ENCODE measurements at places on chromosomes 16 and 17. TPM values are rescaled to one million over a fixed set of nuclear protein-coding genes. Genes with fewer than 3 reads are reported as not detected.
A peak's percentile ranks its signal among the peaks of the same experiment; 100 is the strongest.

GRCh38 chr17:71677439-71677838 lies 443.4 kb upstream of the SOX9 start:
- DNase-seq, result no peak

GRCh38 chr17:40309031-40309948 lies at the start of gene RARA:
RARA (plus strand) TSS chr17:40309180; CDS start chr17:40331219, 22,039 bp downstream.
- DNase-seq, result no peak

Gene LGALS9
- total RNA-seq, result 2.2 TPM

DNA sequence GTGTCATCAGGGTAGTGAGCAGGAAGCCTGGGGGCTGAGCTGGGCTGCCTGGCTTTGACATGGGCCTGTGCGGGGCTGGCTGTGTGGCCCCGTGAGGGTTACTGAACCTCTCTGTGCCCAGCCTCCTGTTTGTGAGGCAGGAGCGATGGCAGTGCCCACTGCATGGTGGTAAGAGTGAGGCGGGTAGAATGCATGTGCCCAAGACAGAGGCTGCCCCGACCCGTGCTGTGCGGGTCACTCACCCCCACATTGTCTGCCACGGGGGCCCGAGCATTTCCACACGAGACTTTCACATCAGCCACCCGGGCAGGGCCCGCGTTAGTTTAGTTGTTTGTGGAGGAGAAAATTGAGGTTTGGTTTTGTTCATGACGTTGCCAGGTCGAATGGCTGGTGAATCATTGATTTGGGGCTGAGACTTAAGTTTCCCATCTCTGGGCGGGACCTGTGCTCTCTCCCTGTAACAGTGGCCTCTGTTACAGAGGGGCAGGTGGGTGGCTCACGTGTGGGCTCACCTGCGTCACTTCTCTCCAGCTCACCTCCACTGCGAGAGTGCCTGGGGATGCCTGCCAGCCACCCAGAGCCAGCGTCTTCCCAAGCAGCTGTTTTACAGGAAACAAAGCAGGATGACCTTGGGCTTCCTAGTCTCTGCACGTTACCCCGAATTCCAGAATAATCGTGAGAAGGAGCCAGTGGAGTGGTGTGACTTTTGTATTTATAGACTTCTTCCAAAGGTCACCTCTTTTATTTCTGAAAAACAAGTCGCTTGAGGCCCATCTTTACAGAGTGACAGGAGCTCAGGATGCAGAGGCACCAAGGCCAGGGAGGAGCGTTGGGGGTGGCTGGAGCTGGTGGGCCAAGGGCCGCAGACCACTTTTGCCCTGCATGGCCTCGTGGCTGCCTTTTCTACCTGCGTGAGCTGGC lies 150.6 kb downstream of the RPTOR start:
- no peak for DNase-seq

Gene COTL1
- total RNA-seq, result 165 TPM

- DNase-seq, result no peak
Measured at GRCh38 chr16:561957-562938, 2.1 kb downstream of the PRR35 start.

- DNase-seq, result no peak
Measured at GRCh38 chr16:71956486-71956885, 43.7 kb downstream of the PKD1L3 start.

DNA sequence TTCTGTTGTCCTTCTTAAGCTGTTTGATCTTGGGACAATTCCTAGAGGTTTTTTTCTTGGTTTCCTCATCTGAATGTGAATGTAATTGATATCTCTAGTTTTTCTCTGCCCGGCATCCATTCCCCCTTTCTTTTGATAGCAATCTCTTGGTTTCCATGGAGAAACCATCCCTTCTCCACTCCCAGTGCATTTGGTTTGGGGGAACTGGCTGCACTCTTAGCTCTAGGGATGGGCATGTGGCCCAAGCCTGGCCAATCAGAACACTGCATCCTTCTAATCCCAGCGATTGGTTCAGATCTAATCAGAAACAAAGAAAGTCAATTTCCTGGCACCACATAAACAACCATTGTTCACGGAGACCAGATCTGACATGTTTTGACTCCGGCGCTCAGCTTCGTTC lies 45.1 kb downstream of the IRX3 start:
- no peak for DNase-seq

- DNase-seq, result peak; percentile 20
Measured at GRCh38 chr17:58970609-58971450, 135.8 kb downstream of the TRIM37 start.

Gene SCRN2
- 7.1 TPM for total RNA-seq

GRCh38 chr17:76556765-76557367 lies 17.0 kb downstream of the PRCD start:
- peak; percentile 41 for DNase-seq
